Right cardiac atrium (tissue), 5 donors: ENCODE measurements at places on chromosomes 7 and 10. TPM values are rescaled to one million over a fixed set of nuclear protein-coding genes. Genes with fewer than 3 reads are reported as not detected.
A peak's percentile ranks its signal among the peaks of the same experiment; 100 is the strongest.

SORBS1 gene
- 511 TPM for total RNA-seq

PPP3CB gene
- 50.3 TPM for total RNA-seq

DNA sequence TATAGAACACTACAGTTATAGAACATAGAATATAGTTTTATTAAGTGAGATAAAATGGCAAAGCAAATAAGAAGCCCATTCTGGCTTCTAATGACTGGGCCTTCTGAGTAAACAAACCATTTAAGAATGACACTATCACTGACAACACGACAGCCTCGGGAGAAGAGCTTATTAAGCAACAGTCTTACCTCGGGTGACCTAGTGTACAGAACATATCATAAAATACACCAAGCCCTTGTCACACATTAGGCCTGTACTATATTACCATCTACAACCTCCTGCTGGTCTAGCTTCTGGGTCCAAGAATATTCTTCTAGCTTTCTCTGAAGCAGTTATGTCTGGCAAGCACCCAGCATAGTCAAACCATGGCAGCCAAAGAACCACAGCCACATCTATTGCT is 32.0 kb downstream of the CCDC186 start:
- no peak for DNase-seq

- no peak for DNase-seq
These were observed 743 bp upstream of the PITRM1 start for GRCh38 chr10:3173171-3173878.

DNA sequence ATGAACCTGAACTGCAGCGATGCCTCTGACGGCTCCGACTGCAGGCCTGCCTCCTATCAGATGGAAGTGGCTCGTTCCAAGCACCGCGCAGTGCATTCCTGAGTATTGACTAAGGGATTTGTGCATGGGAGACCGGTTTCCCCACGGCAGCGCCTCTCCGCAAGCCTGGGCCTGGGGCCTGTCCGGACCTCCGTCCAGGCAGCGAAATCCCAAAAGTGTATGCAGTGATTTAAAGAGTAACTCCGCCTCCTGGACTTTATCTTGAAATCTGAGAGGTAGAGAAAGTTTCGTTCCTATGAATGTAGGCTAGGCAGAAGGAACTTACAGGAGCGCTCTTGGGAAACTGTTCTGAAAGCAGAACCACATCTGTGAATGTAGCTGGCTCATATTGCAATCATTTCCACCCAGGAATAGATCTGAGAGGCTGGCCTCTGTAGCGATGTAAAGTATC is 106.2 kb upstream of the CELF2 start:
- peak; percentile 85 for DNase-seq

- DNase-seq: no peak
These were observed 68.1 kb downstream of the DGKB start for GRCh38 chr7:14834456-14834855.

- DNase-seq: peak; percentile 76
These were observed 2.0 kb upstream of the PLCE1 start for GRCh38 chr10:93991596-93992284.

DNA sequence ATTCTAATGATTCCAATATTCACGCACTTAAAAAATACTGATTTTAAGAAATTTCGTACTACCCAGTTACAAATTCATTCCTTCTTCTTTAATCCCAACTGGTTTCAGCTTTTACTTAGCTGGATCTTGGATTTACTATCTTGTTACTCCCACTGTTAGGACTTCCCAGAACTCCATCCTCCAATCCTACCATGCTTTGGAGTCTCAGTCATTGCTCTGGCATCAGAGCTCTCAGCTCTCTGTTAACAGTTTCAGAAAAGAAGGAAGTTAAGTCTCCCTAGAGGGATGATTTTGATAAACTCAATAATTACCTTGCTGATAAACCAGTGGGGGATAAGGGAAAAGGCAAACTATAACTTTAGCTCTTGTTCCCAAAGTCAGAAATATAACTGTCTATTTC is 9.5 kb downstream of the PPA1 start:
- DNase-seq: no peak
